ENCODE measurements at places on chromosomes 3 and 15. TPM values are rescaled to one million over a fixed set of nuclear protein-coding genes. Genes with fewer than 3 reads are reported as not detected.

GRCh38 chr15:65110676-65111292, 4.2 kb downstream of the UBAP1L start:
- DNase-seq, result no peak

GRCh38 chr3:191523148-191523547, 62.2 kb downstream of the PYDC2 start:
- DNase-seq, result no peak

DNA sequence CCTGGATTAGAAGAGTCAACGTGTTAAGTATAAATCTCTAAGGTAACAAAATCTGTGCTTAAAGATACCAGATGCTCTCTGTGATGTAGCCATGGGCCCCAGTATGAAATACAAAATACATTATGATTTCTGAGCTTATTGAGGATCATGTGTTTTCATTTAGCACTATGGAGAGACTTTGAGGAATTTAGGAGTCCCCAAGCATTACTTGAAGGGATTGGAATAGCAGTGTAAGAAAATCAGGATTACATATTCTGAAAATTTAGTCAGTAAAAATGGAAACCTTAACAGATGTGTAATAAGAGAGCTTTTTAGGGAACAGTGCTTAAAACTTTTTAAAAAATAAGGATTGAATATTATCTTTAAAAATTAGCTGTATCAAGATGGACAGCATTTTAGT, 35.5 kb downstream of the ECT2 start:
- DNase-seq, result no peak

DNA sequence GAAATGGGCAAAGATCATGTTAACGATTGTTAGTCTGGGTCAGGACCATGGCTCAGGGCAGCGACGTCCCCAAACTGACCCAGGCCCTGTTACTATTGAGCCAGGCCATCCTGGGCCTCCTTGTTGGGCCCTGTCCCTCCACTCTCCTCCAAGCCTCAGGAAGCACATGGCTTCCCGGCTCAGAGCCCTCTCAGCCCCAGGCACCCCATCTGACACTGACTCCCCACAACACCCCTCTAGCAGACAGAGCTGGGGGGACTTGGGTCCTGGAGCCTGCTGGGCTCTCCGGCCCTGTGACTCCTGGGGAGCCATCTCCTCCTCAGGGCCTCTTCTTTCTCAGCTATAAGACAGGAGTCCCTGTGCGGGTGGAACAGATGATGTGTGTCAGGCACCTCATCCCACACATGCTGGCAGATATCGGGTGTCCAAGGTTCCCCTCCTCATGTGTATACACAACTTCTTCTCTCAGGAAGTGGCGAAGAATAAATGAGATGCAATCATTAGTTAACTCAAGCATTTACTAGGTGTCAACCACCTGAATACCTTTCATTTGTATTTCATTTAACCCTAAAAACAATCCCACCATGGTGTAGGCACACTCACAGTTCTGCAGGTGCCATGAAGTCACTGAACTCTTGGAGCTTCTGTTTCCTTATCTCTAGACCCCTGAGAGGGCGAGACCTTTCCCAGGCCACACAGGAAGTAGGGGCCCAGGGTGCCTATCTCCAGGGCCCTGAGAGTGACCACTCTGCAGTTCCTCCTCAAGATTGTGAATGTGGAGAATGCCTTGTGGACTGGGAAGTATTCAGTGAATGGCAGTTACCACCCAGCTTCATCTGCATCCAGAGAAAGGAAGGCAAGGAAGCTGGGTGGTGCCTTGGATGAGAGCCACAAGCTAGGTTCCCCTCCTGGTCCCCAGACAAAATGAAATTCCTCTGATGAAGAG, 282.5 kb upstream of the TLE3 start:
- no peak for DNase-seq

- no peak for DNase-seq
Observed at GRCh38 chr15:98405013-98405412, 243.3 kb upstream of the IGF1R start.

GRCh38 chr3:58626841-58627569, 39.6 kb downstream of the FAM3D start:
- no peak for DNase-seq

DNA sequence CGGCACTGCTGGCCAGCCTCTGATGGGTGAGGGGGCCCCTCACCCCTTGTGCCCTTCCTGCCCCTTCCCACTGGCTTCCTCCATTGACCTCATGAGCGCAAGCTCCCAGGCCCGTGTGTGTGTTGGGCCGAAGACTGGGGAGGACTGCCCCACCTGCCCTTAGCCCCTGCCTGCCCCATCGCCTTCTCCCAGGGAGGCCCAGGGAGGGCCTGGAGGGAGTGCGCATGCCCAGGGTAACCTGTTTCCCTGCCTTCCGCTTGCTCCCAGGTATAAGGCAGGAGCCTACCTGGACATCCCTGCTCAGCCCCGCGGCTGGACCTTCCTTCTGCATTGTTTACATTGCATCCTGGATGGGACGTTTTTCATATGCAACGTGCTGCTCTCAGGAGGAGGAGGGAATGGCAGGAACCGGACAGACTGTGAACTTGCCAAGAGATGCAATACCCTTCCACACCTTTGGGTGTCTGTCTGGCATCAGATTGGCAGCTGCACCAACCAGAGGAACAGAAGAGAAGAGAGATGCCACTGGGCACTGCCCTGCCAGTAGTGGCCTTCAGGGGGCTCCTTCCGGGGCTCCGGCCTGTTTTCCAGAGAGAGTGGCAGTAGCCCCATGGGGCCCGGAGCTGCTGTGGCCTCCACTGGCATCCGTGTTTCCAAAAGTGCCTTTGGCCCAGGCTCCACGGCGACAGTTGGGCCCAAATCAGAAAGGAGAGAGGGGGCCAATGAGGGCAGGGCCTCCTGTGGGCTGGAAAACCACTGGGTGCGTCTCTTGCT, 8.8 kb downstream of the DLL4 start:
- peak; percentile 43 for DNase-seq

The SEMA5B gene
- total RNA-seq, result not detected

The LDHAL6B gene
- total RNA-seq, result not detected

The KBTBD13 gene
- total RNA-seq, result not detected

The TERC gene
- 7.6 TPM for total RNA-seq

The CAND2 gene
- total RNA-seq, result 0.30 TPM

The GLDN gene
- not detected for total RNA-seq

The SNURF gene
- total RNA-seq, result 8.7 TPM
